LoVo (cell line): ENCODE measurements at places on chromosomes 4 and X.
A peak's percentile ranks its signal among the peaks of the same experiment; 100 is the strongest.

GRCh38 chr4:25120146-25120940 lies 39.9 kb downstream of the SEPSECS start:
- no peak for DNase-seq

- DNase-seq: no peak
Measured at GRCh38 chr4:98447648-98448047, 186.5 kb downstream of the RAP1GDS1 start.

GRCh38 chr4:110753466-110753865 lies 130.6 kb upstream of the PITX2 start:
- no peak for DNase-seq

GRCh38 chr4:38055566-38055965 lies 95.4 kb downstream of the PTTG2 start:
- no peak for DNase-seq

GRCh38 chr4:2064276-2064991 lies 5.3 kb downstream of the NAT8L start:
- no peak for DNase-seq

DNA sequence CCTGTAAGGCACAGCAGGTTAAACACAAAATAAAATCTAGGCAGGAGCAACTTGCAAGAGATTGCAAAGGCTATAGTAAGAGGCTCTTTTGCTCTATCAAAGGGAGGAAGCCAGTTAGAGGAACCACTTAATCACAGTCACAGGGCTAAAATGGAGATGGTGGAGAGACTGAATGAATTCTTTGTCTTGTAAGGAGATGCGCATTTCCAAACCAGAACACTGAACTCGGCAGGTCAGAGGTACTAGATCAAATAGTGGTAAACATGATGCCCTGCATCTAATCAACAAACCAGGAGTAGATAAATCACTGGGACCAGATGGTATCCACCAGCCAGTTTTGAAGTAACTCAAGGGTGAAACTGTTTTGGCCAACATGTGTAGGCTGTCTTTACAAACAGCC lies 55.8 kb downstream of the GPC4 start:
- DNase-seq: no peak

DNA sequence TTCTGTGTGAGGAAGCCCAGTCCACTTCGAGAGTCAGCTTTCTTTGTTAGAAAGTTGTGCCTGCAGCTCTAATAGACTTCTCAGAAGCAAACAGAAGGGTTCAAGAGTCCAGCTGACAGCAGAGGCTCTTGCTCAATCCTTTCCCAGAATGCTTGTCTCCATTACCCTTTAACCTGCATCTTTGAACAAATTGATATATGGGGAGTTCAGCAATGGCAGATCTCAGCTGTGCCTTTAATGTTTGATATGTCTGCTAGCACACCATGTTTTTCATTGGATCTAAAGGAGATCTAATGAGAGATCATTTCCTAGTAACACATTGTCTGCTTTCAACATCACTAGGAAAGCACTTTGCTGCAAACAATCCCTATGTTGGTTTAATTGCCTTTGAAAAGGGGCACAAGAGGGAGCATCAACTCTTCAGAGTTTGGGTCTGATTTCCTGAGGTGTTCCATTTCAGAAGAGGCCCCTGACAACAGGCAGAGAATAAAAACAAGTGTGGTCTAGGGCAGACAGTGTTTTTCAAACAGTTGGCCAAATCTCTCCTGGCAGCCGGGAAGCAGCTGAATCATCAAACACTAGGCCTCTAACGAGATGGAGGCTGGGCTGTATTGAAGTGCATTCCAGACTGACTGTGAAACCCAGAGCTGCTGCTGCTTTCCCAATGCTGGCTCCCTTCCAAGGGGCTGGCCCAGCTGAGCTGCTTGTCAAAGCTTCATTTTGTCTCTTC lies 55.5 kb downstream of the LUZP4 start:
- DNase-seq: peak; percentile 35

- DNase-seq: no peak
Measured at GRCh38 chr4:127469959-127470809, 162.6 kb upstream of the INTU start.

DNA sequence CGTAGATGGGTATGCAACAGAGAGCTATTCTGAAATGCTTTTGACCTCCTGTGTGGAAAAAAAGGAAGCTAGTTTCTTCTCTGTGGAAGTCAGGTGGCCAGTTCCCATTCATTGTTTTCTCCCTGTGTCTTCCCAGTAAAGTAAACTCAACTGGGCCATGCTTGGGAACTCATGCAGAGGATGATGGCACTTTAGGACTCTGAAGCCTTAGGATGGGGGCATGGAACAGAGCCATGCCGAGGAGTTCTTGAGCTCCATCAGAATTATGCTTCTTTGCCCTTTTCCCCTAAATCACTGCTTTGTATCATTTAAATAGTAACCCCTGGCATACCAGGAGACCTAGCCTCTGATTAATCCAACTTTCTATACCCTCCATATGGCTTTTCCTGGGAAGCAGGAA lies 3.2 kb downstream of the TMEM164 start:
- DNase-seq: no peak

- DNase-seq: no peak
Measured at GRCh38 chr4:67809502-67809901, 55.3 kb upstream of the GNRHR start.

- peak; percentile 41 for DNase-seq
Measured at GRCh38 chr4:48033825-48034413, 17.3 kb downstream of the NIPAL1 start.

GRCh38 chr4:145757188-145757587 lies 77.2 kb downstream of the C4orf51 start:
- DNase-seq: no peak

GRCh38 chr4:127856196-127856812 lies 24.4 kb upstream of the PLK4 start:
- no peak for DNase-seq

- no peak for DNase-seq
Measured at GRCh38 chrX:42000836-42001235, 77.5 kb upstream of the CASK start.

GRCh38 chrX:39499996-39500395 lies 597.8 kb downstream of the BCOR start:
- DNase-seq: no peak

DNA sequence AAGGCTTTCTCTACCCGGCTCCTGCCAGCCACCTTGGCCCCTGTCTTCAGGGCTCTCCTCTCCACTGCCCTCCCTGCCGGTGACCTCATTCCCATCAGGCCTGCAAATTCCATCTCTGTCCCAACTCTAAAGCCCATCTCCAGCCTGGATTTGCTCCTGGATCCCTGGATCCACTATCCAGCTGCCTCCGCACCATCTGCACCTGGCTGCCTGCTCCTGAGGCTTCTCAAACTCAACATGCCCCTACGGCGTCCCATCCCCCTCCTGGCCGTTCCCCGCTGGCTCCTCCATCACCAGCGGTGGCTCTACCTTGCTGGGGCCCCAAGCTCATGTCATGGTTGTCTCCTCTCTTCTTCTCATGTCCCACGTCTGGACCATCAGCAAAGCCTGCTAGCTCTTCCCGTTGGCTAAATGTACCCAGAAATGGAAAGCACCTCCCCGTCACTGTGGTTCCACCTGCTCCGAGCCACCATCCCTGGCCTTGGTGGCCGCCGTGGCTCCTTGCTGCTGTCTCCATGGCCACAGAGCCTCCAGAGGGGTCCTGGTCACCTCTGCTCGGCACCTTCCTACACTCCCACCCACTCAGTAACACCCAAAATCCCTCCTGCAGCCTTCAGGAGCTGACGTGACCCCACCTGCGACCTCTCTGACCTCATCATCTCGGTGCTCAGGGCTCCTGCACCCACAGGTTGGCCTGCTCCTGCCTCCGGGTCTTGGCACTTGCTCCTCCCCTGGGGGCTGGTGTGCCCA lies 58.5 kb downstream of the ADRA2C start:
- no peak for DNase-seq

DNA sequence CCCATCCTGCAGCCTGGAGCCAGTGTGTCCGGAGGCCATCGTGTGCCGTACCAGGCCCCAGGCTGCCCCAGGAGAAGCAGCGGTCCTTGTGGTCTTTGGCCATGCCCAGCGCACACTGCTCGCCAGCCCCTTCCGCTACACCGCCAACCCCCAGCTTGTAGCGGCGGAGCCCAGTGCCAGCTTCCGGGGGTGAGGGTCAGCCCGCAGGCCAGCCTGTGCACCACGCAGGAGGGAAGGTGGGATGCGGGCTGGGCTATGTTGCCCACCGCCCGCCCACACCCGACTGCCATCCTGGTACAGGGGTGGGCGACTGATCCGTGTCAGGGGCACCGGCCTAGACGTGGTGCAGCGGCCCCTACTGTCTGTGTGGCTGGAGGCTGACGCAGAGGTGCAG lies 7.6 kb upstream of the SRPK3 start:
- DNase-seq: no peak

- DNase-seq: no peak
Measured at GRCh38 chr4:37717576-37717975, 31.4 kb upstream of the RELL1 start.

GRCh38 chr4:90030953-90031352 lies 96.2 kb upstream of the CCSER1 start:
- DNase-seq: no peak

- no peak for DNase-seq
Measured at GRCh38 chr4:117986321-117986720, 48.0 kb upstream of the NDST3 start.

DNA sequence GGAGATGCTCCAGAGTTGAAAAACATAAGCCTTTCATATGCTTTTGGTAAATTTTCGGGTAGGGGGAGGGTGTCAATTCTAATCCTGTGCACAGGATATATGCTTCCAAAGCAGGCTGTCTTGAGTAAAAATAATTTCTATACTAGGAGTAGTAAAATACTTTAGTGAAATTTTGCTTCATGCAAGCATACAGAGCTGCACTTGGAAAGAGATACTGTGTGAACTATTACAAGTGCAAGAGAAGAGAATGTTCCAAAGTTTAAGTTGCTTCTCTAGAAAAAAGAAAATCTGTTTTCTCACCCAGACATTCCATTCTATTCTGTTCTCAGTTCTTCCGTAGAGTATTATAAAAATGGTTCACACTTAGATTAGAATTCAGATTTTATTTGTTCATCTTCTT lies 324.6 kb upstream of the AADAT start:
- DNase-seq: no peak

DNA sequence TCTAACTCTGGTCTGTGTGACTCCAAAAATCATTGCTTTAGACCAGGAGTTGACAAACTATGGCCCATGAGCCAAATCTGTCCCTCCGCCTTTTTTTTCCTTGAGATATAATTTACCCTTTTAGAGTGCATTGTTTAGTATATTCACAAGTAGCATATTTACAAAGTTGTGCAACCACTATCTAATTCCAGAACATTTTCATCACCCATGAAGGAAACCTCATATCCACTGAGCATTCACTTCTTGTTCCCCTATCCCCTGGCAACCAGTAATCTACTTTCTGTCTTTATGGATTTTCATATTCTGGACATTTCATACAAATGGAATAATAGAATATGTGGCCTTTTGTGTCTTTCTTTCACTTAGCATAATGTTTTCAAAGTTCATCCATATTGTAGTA lies 67.4 kb upstream of the CITED1 start:
- DNase-seq: no peak

DNA sequence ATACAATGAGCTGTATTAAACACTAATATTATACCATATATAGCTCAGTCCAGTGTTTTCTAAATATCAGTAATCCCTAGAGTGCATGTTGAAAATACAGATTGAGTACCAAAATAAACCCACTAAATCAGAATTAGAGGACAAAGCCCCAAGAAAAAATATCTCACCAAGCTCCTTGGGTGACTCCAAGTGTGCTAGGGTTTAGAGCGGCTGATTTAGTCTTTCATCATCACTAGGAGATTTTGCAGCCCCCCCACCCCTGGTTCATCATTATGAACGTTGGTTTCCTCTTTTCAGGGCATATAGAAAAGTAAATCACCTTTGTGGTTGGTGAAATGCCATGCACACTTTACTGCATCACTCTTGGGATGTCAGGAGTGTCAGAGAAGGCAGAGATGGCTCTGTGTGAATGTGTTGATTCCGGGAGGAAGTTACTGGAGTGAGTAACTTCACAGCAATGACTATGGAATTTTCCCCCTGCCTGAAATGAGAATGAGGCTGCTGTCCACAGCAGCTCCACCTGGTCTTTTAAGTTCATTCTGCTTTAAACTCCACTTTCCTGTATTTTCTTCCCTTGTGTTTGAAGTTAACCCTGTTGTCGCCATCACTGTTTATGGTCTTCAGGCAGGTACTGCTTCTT lies 25.2 kb upstream of the ANAPC4 start:
- DNase-seq: no peak

- no peak for DNase-seq
Measured at GRCh38 chr4:161419822-161420221, 744.0 kb downstream of the FSTL5 start.

DNA sequence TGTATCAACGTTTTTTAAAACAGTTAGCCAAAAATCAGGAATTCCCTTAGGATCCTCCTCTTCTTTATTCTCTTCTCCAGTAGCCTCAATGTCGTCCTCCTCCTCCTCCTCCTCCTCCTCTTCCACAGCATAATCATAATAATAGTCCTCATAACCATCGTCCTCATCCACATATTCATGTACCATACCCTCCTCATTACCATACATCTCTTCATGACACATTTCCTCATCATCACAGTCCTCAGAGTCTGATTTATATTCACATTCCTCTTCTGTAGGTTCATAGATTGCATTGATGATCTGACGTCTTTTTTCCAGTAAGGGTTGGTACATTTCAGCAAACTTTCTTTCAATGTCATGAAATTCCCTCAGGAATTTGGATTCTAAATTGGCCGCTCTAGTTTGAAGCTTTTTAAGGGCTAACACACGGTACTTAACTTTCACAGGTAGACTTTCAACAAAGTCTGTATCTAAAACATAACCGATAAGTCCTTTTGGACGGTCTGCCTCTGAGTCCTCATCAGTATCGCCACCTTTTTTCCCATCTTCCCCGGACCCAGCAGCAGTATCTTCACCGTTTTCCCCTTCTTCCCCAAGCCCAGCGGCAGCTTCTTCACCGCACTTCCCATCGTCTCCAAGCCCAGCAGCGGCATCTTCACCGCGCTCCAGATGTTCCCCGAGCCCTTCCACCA lies 771 bp downstream of the NAP1L2 start:
- DNase-seq: no peak

DNA sequence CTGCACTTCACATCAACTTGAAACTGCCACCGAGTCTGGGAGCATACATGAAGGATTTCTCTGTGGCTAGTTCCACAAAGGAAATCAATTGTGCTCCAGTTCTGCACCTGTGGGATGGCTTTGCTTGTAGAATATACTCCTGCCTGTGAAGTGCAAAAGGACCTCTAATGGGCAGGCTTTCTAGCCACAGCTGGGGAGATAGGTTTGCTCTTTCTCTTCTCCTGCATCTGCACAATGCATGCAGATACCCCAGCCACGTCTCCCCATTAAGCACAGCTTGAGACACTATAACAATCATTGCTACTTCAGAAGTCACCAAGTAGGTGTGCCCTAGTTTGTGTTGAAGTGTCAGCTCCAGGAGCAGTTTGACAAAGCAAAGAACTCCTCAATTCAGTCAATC lies 364.6 kb downstream of the ZIC3 start:
- DNase-seq: no peak

DNA sequence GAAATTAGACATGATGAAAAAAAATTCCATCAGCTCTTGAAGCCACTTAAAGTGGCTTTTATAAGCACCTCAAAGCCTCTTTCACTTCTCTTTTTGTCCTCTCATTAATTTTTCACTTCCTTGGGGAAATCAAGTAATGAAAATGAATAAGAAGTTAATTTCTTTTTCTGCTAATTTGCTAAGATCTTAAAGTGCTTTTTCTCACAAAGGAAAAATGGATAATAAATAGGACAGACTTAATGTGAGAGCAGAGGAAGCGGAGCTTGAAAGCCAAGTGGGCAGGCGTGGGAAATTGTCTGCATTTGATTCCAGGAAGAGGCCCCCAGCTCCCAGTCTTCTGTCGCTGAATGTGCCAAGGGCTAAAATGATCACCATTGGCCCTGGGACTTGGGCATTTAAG lies 28.6 kb downstream of the CDS1 start:
- no peak for DNase-seq

- DNase-seq: peak; percentile 41
Measured at GRCh38 chr4:111943796-111944203, 201.5 kb upstream of the FAM241A start.
